ENCODE measurements at places on chromosomes 1 and 21. TPM values are rescaled to one million over a fixed set of nuclear protein-coding genes. Genes with fewer than 3 reads are reported as not detected.

CC2D1B gene
- total RNA-seq: 24.5 TPM

SPATA21 gene
- not detected for total RNA-seq

TOE1 gene
- 19.2 TPM for total RNA-seq

FAM177B gene
- not detected for total RNA-seq

CYP4X1 gene
- total RNA-seq: not detected

SERTAD4 gene
- total RNA-seq: 2.2 TPM

PRDM16 gene
- total RNA-seq: not detected

FCRL3 gene
- not detected for total RNA-seq

RAP1GAP gene
- total RNA-seq: 0.23 TPM

NCMAP gene
- not detected for total RNA-seq

EPS15 gene
- 29.6 TPM for total RNA-seq

RGS13 gene
- not detected for total RNA-seq

NBPF26 gene
- 6.2 TPM for total RNA-seq

ZNF697 gene
- 7.2 TPM for total RNA-seq

CD1E gene
- total RNA-seq: not detected

OR2T2 gene
- not detected for total RNA-seq

ODR4 gene
- 10.2 TPM for total RNA-seq

LCE1B gene
- total RNA-seq: 0.11 TPM

C1orf94 gene
- total RNA-seq: not detected

RSPH1 gene
- not detected for total RNA-seq

TP53BP2 gene
- 12.9 TPM for total RNA-seq

CRNN gene
- not detected for total RNA-seq

LRRC53 gene
- not detected for total RNA-seq

UBL4B gene
- not detected for total RNA-seq

NBPF4 gene
- total RNA-seq: not detected

NTPCR gene
- 86.5 TPM for total RNA-seq

FCN3 gene
- not detected for total RNA-seq

HLX gene
- 0.08 TPM for total RNA-seq

SDC3 gene
- total RNA-seq: 5.4 TPM

PDPN gene
- total RNA-seq: 65.3 TPM

NPPA gene
- total RNA-seq: not detected

ARHGEF16 gene
- 10.5 TPM for total RNA-seq

OPTC gene
- total RNA-seq: not detected
